ENCODE measurements at places on chromosomes 1 and 21.

- peak; percentile 29 for DNase-seq
These were observed 43.3 kb downstream of the LRRC53 start for GRCh38 chr1:74468982-74469603.

DNA sequence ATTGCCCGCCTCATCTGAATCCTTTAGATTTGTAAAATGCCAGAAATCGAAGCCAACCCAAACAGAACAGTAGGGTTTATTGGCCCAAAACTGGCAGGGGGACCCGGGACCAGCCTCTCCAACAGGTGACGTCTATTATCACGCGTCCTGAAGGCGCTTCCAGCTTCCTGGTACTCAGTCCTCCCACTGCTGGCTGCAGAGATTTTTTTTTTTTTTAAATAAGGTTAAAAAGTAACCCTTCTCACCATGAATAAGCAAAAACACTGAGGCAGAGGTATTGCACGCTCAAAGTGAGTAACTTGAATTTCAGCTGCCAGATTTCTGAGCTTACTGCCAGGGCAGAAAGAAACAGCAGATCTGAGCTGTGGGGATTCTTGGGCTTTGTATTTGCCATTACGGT lies 54.4 kb upstream of the GCLM start:
- peak; percentile 67 for DNase-seq

- peak; percentile 75 for DNase-seq
These were observed 118.1 kb downstream of the SPSB1 start for GRCh38 chr1:9410737-9411297.

DNA sequence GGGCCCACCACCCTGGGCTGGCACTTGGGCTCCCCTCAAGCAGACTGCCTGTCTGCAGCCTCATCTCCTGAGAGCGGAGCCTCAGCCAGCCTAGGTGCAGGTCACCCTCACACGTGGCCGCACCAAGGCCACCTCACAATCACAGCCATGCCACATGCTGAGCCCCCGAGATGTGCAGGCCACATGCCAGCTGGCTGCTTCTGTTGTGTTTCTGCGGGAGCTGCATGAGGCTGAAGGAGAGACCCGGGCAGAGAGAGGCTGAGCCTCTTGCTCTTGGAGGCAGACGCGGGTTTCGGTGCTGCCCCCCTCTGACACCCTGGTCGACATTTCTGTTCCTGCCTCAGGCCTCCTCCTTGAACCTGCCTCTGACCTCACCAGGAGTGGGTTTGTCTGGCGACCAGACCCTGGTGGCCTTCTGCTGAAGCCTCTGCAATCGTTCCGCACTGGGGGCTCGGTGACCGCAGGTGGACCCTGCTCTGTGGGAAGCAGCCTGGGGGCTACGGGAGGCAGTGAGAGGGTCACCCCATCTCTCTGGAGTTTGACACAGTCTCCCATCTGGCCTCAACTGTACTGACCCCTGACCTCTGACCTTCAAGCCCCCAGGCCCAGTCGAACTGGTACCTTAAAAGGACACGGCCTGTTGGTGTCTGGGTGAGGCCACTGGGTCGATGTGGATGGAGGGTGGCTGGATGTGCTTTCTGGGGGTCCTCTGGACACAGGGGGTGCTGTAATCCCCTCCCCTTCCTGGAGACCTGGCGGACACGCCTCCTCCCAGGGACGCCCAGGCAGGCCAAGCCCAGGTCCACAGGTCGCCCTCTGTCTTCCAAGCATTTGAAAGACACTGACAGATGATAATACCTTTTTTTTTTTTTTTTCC lies 13.0 kb upstream of the C1orf174 start:
- no peak for DNase-seq

DNA sequence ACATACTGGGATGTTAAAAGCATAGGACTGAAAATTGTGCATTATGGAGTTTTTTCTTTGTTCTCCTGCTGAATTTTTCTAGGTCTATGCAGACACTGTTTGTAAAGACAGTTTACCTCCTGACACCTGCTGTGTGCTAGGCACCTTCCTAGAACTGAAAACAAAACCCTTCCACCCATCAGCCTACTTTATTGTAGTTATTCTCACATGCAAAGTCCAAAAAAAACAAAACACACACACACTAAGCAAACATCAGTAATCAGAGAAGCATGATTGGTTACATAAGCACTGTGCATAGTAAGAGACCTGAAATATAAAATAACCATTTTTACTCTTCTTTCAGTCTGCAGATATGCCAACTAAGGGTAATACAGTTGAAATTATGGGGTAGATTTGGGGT lies 195.1 kb downstream of the CRB1 start:
- no peak for DNase-seq

- DNase-seq, result peak; percentile 69
These were observed 9.5 kb upstream of the KCNA2 start for GRCh38 chr1:110615548-110616130.

- DNase-seq, result no peak
These were observed 183.1 kb upstream of the IVNS1ABP start for GRCh38 chr1:185500001-185500626.

GRCh38 chr1:204528241-204528640 lies 12.0 kb downstream of the MDM4 start:
- DNase-seq, result no peak

- peak; percentile 2 for DNase-seq
These were observed 74.2 kb downstream of the UBE4B start for GRCh38 chr1:10106756-10107475.

All from small intestine (tissue), 16 donors.